Mesenchymal stem cell (in vitro differentiated cells and primary cell): ENCODE measurements at places on chromosomes 3 and 15.

GRCh38 chr3:126907557-126907956 lies 75.4 kb upstream of the PLXNA1 start:
- no peak for DNase-seq

DNA sequence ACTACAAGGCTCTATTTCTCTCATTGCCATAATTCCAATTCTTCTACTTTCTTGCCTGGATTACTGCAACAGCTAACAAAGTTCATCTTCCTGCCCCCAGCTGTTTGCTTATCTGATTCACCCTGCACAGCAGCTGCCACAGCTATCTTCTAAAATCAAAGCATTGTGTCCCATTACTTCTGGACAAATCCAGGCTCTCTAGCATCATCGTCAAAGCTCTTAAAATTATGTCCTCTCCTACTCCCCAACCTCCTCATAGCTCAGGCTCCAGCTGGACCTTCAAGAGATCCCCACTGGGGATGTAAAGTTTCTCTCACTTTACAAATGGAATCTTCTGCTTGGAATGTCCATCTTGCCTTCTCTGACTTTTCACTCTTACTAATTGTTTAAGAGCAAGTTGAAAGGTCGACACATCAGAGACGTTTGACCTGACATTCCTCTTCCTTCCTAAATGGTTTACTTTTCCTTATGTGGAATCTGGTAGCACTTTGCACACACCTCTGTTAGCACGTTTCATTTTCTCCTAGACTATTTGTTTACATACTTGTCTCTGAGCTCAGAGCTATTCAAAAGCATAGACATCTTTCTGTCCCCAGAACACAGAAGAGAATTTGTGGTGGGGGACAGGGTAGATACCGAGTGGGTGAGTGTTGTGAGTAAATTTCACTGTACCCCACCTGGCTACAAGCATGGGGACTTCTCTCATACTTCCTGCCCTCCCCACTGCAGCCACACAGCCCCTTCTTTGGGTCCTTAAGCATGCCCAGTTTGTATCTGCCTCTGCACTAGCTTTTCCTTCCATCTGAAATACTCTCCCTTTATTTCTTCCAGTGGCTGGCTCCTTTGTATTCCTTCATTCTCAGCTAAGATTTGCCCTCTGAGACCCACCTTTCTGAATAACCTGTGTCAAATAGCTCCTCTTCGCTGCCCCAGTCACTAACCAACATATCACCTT lies 77.9 kb downstream of the SERPINI1 start:
- DNase-seq = no peak

DNA sequence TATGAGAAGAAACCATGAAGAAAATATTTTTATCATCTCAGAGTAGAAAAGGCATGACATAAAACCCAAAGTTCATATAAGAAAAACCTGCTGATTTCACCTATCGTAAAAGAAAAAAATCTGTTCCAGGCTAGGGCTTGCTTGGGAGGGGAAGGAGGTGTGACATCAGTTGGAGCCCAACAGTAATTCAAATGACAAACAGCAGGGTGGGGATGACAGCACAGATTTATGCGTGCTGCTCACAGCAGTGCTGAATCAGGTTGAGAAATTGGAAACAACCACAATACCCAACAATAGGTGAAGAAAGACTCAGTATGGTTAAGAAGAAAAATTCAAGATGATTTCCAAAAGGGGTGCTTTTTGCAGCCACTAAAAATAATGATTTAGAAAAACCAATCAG lies 172.4 kb downstream of the PDE8A start:
- no peak for DNase-seq

DNA sequence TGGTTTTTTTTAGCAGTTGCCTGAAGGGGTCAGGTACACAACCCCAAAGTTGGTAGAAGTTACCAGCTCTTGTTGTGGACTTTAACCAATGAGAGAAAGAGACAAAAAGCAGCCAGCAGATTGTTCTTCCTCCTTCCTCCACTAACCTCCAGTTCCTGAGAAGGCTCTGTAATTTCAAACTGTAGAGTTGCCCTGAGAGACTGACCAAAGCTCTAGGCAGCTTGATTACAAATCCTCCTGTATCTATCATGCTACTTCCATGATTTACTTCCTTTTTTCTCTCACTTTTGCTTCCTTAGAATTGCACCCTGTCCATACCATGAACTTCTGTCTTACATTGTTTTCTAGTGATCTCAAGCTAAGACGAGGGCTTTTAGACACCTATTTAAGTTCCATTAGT lies 29.2 kb downstream of the NSUN3 start:
- DNase-seq = no peak

- peak; percentile 85 for DNase-seq
Measured at GRCh38 chr15:48796930-48797329, 13.9 kb downstream of the CEP152 start.

GRCh38 chr15:33639978-33640377 lies 328.3 kb upstream of the CHRM5 start:
- DNase-seq = no peak

- no peak for DNase-seq
Measured at GRCh38 chr3:168864107-168865021, 768.6 kb upstream of the GOLIM4 start.

- DNase-seq = peak; percentile 70
Measured at GRCh38 chr3:17841190-17841828, 98.9 kb upstream of the TBC1D5 start.

- peak; percentile 83 for DNase-seq
Measured at GRCh38 chr3:194472290-194472920, 14.4 kb downstream of the ATP13A3 start.

DNA sequence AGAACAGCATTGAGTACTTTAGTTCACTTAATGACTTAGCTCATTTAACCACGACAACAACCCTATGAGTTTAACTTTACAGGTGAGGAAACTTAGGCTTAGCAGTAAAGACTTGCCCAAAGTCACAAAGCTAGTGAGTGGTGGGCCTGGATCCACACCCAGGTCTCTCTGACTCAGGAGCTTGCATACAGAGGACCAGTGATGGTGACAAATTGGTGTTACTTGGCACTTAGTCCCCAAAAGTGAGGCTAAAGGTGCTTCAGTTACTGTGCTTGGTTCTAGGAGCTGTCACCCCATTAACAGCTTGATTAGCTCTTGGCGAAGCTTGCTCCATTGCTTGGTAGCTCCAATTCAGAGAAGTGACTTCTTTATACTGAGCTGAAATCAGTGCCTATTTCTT lies 6.1 kb downstream of the CELF6 start:
- no peak for DNase-seq

DNA sequence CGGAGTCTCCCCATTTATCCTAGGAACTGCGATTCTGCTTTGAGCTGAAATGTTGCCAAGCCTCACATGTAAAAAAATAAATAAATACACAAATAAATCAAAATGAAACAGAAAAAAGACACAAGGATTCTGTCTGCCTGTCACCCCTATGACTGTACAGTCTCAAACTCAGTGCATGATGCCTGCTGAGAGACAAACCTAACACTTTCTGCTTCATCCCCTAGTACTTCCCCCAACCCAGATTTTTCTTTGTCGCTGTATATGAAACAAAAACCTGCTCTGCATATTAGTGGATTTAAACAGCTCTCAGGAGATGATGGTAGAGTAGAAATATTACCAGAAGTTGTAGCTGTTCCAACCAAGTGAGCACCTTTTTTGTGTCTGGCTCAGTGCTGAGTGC lies 530.7 kb upstream of the CFAP20DC start:
- no peak for DNase-seq

DNA sequence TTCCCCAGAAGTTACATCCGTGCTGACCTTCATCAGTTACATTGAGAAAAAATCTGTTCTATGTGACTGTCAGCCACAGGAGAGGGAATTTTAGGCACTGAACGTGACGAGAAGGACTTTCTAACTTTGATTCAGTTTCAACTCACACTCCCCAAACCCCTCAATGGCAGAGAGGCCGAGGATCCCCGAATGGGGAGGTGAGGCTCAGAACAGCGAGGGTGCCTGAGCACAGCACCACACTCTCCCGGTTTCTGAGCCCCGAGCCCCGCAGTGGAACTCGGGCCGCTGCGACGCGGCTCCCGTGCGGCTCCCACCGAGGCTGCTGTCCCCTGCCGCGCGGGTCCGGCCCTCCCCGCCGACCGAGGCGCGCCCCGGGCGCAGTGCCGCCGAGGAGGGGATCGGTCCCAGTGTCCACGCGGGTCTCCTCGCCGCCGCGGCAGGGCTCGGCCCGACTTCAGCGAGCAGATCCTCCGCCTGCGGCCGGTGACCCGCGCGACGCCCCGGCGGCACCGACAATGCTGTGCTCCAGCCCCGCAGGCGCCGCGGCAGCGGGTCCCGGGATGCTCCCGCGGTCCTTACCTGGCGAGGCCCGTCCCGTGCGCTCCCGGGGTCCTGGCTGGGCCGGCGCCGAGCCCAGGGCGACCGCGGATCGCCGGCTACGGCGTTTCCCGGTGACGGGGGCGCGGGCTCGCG lies 439 bp downstream of the CTXND1 start:
- DNase-seq = no peak

DNA sequence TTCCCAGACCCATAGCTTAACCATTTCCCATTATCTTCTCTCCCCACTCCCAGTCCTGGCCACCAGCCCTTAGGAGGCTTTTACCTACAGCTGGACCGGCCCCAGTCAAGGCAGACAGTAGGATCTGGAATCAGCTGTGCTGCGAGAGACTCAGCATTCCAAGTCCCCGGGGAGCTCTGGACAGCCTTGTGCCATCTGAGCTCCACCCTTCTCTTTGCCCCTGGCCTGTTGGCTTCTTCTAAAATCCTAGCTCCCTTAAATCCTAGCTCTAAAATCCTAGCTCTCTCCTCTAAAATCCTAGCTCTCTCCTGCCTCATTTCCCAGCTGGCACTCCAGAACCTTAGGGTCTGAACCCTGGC lies 21.3 kb downstream of the MEGF11 start:
- DNase-seq = no peak
